ENCODE measurements at places on chromosomes 11 and 22.
A peak's percentile ranks its signal among the peaks of the same experiment; 100 is the strongest.

- no peak for DNase-seq
These were observed 625.8 kb upstream of the B3GAT1 start for GRCh38 chr11:135037828-135038227.

DNA sequence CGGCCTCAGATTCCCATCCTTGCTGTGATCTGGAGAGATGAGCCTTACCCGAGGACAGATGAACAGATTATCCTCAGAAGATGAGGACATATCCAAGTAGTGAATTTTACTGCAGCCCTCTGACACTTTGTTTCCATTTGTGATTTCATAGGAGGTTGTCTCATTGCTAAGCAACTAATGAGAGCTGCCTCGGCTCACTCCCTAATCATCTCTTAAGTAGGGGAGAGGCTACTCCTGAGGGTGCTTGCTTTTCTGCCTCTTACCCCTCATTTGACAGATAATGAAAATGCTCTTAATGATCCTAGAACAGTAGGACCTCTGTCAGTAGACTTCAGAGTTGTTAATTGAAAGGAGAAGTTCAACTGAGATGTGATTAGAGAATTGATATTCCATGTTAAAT, 150.9 kb downstream of the TBC1D22A start:
- DNase-seq: no peak

DNA sequence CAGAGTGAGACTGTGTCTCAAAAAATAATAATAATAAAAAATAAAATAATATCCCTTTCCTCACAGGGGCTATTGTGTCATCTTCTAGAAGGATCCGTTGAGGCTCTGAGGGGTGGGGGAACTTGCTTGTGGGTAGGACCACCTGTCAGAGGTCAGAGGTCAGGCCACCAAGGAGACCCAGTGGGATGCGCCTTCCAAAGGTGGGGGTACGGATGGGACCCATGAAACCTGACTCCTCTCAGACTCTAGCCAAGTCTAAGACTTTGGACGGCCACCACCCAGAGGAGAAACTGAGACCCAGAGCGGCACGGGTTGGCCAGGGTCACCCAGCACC, 367 bp upstream of the MMP11 start:
- DNase-seq: no peak

GRCh38 chr11:44112091-44112821, 16.8 kb downstream of the EXT2 start:
- DNase-seq: no peak

- DNase-seq: no peak
These were observed 89.5 kb downstream of the KCNQ1 start for GRCh38 chr11:2534134-2534956.

DNA sequence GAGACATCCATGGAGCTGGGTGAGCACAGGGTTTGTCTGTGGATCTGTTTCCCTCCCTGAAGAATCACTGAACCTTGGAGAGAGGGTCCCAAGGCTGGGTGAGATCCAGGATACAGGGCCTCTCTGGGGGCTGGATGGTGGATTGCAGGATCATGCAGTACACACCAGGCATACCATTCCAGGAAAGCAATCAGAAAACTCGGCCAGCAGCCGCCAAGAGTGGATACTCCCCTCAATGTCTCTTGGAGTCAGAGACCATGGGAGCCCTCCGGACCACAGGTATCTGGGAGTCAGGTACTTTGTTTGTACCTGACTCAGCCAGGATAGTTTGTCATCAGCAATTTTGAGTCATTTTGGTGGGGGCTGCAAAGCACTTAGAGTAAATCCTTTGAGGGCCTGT, 14.6 kb upstream of the SYT13 start:
- no peak for DNase-seq

DNA sequence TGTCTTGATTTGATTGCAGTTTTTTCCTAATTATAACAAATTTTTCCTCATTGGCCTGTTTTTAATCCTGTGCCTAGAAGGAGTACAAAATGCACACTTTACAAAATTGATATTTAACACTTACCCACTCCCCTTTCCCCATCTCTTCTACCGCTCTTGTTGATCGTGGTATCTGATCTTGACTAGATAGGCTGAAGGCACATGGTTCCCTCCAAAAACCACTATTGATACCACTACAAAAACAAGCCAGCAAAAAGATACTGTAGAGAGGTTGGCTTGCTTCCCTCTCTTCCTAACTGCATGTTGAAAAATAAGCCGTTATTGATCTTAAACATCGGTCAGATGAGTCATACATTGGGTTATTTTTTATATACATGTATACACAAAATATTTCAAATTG, 14.6 kb upstream of the ZNF143 start:
- DNase-seq: no peak

DNA sequence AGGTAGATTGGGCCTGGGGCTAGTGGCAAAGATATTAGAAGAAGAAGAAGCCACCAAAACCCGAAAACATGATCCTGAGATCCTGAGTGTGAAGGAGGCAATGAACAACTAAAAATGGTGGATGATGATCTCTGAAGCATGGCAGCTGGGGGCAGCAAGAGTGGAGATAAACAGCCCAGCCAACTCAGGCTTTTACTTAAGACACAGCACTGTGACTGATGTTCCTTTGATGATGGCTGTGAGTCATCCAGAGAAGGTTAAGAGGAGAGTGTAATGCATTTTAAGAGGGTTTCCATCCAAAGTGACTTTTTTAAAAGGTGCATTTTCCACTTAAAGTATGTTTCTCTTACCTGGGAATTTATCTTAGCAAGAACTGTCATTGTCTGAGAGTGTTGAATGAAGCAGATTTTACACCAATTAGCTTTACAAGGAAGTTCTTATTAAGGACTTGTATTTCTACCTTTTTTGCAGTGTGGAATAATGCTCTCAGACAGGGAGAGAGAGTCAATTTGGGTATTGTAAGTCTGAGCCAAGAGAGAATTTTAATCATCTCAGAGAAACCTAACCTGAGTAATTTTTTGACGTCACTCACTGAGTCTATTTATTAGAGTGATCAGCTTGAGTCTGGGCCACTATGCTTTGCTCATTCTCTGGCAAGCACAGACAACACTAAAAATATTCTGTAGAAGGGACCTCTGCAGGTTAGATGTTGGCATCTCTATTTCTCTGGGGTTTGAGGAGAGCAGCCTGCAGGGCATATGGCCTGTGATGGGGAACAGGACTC, 14.1 kb upstream of the CALCB start:
- DNase-seq: no peak

DNA sequence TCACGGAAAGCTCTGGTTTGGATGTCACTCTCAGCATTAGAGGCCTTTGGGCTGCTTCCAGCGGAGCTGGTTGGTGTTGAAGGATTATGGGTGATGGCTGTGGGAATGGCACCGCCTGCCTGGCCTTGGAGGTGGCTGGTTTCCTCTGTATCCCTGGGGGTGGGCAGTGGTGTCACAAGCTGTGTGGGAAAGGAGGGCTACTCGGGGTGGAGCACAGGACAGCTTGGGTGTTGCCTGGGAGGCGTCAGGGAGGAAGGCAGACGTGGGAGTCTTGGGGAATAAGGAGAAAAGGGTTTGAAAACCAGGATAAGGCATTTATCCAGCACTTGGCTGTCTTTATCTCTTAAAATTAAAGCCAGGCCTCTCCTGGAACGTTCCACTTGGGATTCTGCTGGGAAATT, 71.8 kb downstream of the ADAMTS15 start:
- no peak for DNase-seq

GRCh38 chr11:59365232-59366018, 6.7 kb downstream of the OR5AN1 start:
- DNase-seq: peak; percentile 3

GRCh38 chr11:36488096-36488495, 22.0 kb downstream of the TRAF6 start:
- no peak for DNase-seq

DNA sequence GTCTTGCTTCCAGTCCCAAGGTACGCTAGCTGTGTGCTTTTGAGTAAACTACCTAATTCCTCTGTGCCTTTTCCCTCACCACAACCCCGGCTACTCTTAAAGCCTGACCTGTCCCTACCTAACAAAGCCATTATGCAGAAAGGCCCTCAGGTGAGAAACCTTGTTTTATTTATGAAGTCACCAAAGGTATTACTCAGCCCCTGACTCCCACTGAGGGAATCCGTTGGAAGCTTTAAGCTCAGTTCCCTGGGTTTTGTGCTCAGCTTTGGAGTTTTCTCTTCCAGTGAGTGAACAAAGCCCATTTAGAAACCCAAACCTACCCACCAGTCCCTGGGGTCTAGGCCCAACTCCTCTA, 90.9 kb downstream of the APIP start:
- no peak for DNase-seq

DNA sequence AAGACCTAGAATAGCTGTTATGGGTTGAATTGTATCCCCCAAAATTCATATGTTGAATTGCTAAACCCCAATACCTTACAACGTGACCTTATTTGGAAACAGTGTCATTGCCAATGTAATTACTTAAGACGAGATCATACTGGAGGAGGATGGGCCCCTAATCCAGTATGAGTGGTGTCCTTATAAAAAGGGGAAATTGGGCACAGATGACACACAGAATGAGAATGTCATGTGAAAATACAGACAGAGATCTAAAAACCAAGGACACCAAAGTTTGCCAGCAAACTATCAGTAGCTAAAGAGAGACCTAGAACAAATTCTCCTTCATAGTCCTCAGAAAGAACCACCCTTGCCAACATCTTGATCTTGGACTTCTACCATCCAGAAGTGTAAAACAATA, 127.7 kb downstream of the ATXN10 start:
- DNase-seq: peak; percentile 6

- no peak for DNase-seq
These were observed 82.6 kb upstream of the CSNK2A3 start for GRCh38 chr11:11435635-11436034.

GRCh38 chr11:573146-573759, 3.0 kb upstream of the PHRF1 start:
- no peak for DNase-seq

- DNase-seq: no peak
These were observed 333.9 kb downstream of the CTTN start for GRCh38 chr11:70732023-70732880.

DNA sequence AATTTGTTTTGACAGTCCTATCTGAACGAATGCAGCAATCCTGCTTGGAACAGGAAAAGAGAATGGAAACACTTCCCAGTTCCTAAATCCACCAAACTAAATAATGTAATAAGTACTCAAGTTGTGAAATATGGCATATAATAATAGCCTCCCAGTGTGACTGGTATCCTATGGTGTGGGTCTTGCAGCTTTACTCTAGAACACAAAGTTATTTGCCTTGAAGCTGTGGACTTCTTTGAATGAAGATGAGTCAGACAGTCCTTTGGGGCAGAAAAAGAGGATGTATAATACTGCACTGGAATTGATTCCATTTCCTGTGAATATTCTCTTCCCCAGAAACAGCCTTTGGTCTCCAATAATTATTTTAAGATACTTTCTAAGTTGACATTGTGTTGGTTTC, 887.0 kb downstream of the KCNA4 start:
- no peak for DNase-seq

DNA sequence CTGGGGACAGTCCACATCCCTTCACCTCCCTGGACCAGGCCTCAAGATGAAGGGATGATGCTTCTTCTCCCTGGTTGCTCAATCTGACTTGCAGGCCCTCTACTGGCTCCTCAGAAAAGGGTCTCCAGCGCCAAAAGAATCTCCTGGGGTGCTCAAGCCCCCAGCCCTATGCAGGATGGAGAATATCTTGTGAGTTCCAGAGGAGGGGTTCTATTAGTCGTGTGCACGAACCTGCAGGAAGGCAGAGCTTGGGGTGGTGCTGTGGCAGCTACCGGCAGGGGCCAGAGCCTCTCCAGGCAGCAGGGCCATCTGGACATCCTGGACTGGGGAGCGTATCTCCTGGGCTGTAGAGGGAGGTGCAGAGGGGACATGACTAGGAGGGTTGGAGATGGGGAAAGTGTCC, 1339.5 kb downstream of the BRD1 start:
- DNase-seq: no peak

GRCh38 chr22:50483977-50484853, 2.4 kb upstream of the MIOX start:
- DNase-seq: no peak

DNA sequence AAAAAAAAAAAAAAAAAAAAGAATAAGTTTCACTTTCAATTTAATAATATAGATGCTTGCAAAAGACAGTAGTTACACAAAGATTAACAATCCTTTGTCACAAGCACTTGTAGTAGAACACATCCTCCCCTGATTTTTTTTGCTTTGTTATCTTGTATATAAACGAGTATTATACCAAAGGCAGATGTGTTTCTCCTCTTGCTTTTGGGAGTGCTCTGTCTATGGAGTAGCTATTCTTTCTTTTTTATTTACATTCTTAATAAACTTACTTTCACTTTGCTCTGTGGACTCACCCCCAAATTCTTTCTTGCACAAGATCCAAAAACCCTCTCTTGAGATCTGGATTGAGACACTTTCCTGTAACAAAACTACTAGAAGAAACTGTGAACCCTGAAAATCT, 3.4 kb upstream of the MRPL16 start:
- DNase-seq: peak; percentile 49

GRCh38 chr22:41369424-41369745, 12.4 kb upstream of the TEF start:
- no peak for DNase-seq

DNA sequence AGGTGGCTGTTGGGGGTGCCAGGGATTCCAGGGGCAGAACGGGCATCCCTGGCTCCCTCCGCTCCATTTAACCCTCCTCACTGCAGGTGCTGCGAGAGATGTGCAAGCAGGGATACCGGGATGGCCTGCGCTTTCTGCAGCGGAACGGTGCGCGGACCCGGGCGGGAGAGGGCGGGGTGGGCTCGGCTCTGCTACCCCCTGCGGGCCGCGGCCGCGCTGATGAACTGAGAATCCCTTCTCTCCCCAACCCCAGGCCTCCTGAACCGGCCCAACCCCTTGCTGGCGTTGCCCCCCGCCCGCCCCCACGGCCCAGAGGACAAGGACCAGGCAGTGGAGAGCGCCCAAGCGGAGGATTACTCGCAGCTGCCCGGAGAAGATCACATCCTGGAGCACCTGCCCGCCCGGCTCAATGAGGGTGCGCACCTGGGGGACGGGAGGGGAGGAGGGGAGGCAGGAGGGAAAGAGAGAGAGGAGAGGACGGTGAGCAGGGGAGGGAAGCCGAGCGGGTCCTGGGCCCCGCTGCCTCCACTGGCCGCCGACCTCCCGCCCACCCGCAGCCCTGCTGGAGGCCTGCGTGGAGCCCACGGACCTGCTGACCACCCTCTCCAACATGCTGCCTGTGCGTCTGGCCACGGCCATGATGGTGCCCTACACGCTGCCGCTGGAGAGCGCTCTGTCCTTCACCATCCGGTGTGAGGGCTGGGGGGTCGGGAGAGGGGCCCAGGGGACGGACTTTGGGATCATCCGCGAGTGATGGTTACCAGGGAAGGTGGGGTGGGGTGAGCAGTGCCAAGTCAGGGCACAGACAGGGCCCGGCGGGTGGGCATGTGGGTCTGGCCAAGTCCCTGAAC, 4.1 kb upstream of the CRACR2B start:
- no peak for DNase-seq

All from inflammatory macrophage treated with lipopolysaccharide for 1 hour (primary cell).